Right atrium auricular region (tissue), 2 donors: ENCODE measurements at places on chromosomes 13 and 19. TPM values are rescaled to one million over a fixed set of nuclear protein-coding genes. Genes with fewer than 3 reads are reported as not detected.

GPR18 gene
- not detected for total RNA-seq

C3 gene
- 419 TPM for total RNA-seq

ZNF468 gene
- total RNA-seq = 7.1 TPM

HOOK2 gene
- 11.4 TPM for total RNA-seq

KIRREL2 gene
- 0.51 TPM for total RNA-seq

JUNB gene
- total RNA-seq = 321 TPM

PLEKHG2 gene
- total RNA-seq = 12.0 TPM

SELENOV gene
- total RNA-seq = not detected

DNA sequence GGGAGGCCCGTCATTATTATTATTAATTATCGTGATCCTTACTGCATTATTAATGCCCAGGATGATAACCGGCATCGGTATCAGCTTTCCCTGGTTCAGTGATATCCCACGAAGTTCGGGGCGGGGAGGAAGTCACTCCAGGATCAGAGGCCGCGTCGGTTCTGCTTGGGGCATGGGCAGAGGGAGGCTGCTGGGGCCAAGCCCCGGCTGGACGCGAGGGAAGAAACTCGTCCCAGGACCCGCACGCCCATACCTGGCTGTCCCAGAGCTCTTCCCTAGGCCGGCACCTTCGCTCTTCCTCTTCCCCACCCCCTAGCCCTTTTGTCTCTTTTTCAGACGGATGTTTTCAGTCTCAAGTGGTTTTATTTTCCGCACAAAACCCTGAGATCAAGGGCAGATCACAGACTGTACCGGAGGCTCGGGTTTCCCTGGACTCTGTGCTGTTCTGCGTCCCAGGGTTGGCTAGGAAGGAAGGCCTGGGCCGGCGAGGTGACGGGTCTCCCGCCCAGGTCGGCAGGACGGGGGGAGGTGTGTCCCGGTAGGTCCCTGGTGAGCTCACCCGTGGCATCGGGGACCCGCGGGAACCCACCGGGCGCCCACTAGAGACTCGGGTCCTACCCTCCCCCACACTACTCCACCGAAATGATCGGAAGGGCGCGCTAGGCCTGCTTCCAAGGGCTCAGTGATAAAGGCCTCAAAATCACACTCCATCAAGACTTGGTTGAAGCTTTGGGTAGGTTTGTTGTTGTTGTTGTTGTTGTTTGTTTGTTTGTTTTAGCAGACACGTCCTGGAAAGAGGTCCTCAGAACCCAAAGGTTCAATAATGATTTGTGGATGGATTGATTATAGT, 7.9 kb downstream of the ZIC2 start:
- no peak for DNase-seq
- H3K4me3 ChIP-seq = no peak overlapping the region
- H3K36me3 ChIP-seq = no peaks in the 10 kb centered on the region

DNA sequence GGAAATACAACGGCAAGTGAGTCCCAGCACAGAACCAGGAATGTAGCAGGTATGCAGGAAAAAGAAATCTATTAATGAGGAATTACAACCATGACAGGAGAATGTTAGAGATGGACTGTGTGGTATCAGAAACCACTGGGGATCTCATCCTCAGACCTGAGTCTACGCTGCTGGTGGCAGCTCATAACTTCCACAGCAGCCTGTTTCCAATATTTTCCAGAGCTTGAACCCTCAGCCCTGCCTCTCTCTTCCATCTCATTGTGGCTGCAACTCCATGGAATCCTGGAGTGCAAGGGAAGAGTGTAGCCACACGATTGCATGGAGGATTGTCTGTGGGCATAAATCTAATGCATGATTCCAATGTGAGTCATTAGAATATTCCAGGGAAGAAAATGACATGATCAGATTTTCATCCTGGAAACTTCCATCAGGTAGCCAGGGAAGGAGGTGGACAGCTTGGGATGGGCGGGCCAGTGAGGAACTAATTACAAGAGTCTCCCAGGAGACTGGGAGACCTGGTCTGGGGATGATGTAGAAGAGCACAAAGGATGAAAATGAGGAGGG, 14.9 kb downstream of the PLA2G4C start:
- no peaks in the 10 kb centered on the region for H3K4me1 ChIP-seq
- H3K36me3 ChIP-seq = peaks cover 38% of the 10 kb centered on the region
- H3K27me3 ChIP-seq = no peaks in the 10 kb centered on the region
- no peak for DNase-seq
- H3K4me3 ChIP-seq = no peak overlapping the region

DNA sequence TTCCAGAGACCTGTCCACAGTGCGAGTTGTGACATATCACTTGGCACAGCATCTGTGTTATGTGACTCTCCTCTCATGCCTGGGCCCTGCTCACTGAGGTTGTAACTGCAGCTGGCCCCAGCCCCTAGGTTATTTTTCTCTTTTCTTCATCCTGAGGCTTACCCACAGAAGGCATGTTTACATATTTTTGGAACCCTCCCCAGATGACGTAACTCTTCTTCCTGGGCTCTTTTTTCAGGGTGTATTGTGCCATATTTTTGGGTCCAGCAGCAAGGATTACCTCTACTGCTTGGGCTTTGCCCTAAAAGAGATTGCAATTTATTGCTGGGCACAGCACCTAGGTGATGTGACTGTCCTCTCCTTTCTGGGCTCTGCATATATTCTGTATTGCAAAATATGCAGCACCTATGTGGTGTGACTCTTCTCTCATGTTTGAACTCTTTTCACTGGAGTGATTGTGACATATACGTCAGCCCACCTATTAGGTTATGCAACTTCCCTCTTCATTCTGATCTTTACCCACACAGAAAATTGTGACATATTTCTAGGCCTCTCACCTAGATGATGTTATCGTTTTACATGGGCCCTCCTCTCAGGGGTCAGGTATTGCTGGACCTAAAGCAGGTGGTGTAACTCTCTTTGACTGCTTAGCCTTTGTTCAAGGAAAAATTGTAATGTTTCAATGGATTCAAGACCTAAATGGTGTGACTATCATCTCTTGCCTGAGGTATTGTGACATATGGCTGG, 64.5 kb upstream of the ZNF724 start:
- H3K27me3 ChIP-seq = no peaks in the 10 kb centered on the region
- H3K36me3 ChIP-seq = no peaks in the 10 kb centered on the region
- no peaks in the 10 kb centered on the region for H3K4me1 ChIP-seq

- DNase-seq = no peak
- H3K27me3 ChIP-seq = no peaks in the 10 kb centered on the region
- peak overlapping the region; percentile 26 for H3K27ac ChIP-seq
- no peak overlapping the region for H3K4me3 ChIP-seq
Observed at GRCh38 chr13:99356012-99356261, 48.7 kb upstream of the GPR183 start.

GRCh38 chr19:572140-572742, at the start of gene BSG:
Gene BSG, plus strand, starts transcription at chr19:572596. Its CDS starts 39 bp downstream, at chr19:572635.
- no peaks in the 10 kb centered on the region for H3K36me3 ChIP-seq
- peak within 1 kb of the TSS; percentile 97 for H3K27ac ChIP-seq
- peak within 1 kb of the TSS; percentile 98 for H3K4me3 ChIP-seq
- H3K4me1 ChIP-seq = no peaks in the 10 kb centered on the region
- DNase-seq = peak; percentile 99

DNA sequence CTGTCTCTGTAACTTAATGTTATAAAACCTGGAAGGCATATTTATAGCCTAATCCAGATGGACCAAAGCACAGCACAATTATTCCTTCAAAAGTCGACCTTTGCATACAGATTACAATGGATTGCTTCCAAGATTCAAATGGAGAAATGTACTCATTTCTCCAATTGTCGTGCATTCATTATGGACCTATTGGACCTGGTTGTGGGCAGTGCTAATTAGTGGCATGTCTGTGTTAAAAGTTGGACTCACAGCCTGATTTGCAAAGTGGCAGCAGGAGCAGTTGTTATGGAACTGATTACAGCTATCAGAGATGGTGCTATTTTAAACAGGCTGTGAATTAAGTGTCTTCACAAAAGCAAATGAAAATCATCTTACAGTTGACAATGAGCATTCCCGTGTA, 1529.3 kb upstream of the SLC10A2 start:
- H3K4me1 ChIP-seq = no peaks in the 10 kb centered on the region
- DNase-seq = no peak
- no peaks in the 10 kb centered on the region for H3K36me3 ChIP-seq
- no peak overlapping the region for H3K4me3 ChIP-seq
- H3K27me3 ChIP-seq = no peaks in the 10 kb centered on the region

- H3K4me3 ChIP-seq = peak overlapping the region; percentile 75
- no peaks in the 10 kb centered on the region for H3K27me3 ChIP-seq
- DNase-seq = no peak
- H3K27ac ChIP-seq = peak overlapping the region; percentile 97
Observed at GRCh38 chr13:99087954-99088491, 110.2 kb upstream of the DOCK9 start.

GRCh38 chr19:56538761-56539263, at the start of gene ZFP28:
Gene ZFP28, plus strand, starts transcription at chr19:56538948. Its CDS starts 71 bp downstream, at chr19:56539019.
- H3K27ac ChIP-seq = peak within 1 kb of the TSS; percentile 90
- H3K27me3 ChIP-seq = no peaks in the 10 kb centered on the region
- H3K4me1 ChIP-seq = no peaks in the 10 kb centered on the region
- peaks cover 16% of the 10 kb centered on the region for H3K36me3 ChIP-seq

- no peak overlapping the region for H3K27ac ChIP-seq
- peaks cover 44% of the 10 kb centered on the region for H3K4me1 ChIP-seq
- no peak overlapping the region for H3K4me3 ChIP-seq
- no peaks in the 10 kb centered on the region for H3K27me3 ChIP-seq
Observed at GRCh38 chr19:3554254-3555083, 2.9 kb downstream of the MFSD12 start.

GRCh38 chr13:89239361-89240127, 1568.4 kb downstream of the SLITRK5 start:
- H3K27me3 ChIP-seq = no peaks in the 10 kb centered on the region
- no peak overlapping the region for H3K4me3 ChIP-seq
- H3K36me3 ChIP-seq = no peaks in the 10 kb centered on the region
- no peaks in the 10 kb centered on the region for H3K4me1 ChIP-seq
- H3K27ac ChIP-seq = no peak overlapping the region

- no peaks in the 10 kb centered on the region for H3K36me3 ChIP-seq
- DNase-seq = no peak
- peak overlapping the region; percentile 99 for H3K27ac ChIP-seq
- peaks cover 17% of the 10 kb centered on the region for H3K4me1 ChIP-seq
Observed at GRCh38 chr13:19860884-19861655, 2.4 kb downstream of the ZMYM5 start.

DNA sequence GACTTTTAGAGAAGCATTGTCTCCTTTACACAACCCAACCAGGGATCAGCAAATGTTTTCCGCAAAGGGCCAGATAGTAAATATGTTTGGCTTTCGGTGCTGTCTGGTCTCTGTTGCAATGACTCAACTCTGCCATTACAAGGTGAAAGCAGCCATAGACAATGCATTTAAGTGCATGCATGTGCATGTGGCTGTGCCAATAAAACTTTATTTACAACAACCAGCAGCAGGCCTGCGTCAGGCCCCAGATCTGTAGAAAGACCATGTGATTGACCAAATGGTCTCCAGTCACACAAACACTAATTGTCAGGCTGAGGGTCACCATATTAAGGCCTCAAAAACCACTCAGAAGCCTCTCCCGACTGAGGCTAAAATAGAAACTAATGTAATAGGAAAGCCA, 8.1 kb downstream of the RAB20 start:
- no peak overlapping the region for H3K4me3 ChIP-seq
- H3K27ac ChIP-seq = no peak overlapping the region
- H3K36me3 ChIP-seq = no peaks in the 10 kb centered on the region
- no peaks in the 10 kb centered on the region for H3K27me3 ChIP-seq

GRCh38 chr13:102954350-102954749, 108.5 kb downstream of the ERCC5 start:
- H3K27ac ChIP-seq = no peak overlapping the region
- no peaks in the 10 kb centered on the region for H3K4me1 ChIP-seq
- H3K36me3 ChIP-seq = no peaks in the 10 kb centered on the region
- no peak overlapping the region for H3K4me3 ChIP-seq
- no peak for DNase-seq
- no peaks in the 10 kb centered on the region for H3K27me3 ChIP-seq
